GM23248 (cell line): ENCODE measurements at places on chromosomes 5 and 9. TPM values are rescaled to one million over a fixed set of nuclear protein-coding genes. Genes with fewer than 3 reads are reported as not detected.

The ZBED3 gene
- 0.54 and 0.63 TPM in 2 replicates for total RNA-seq

The BARHL1 gene
- total RNA-seq: not detected in 2 replicates

The HAND1 gene
- total RNA-seq: not detected in 2 replicates

The AMBP gene
- total RNA-seq: not detected in 2 replicates

The HRH2 gene
- not detected in 2 replicates for total RNA-seq

GRCh38 chr5:158677470-158677838 is 422.3 kb downstream of the EBF1 start:
- no peak for DNase-seq

- no peak for DNase-seq
Measured at GRCh38 chr9:14180093-14180959, 133.6 kb downstream of the NFIB start.

GRCh38 chr9:108478431-108479332 is 377.1 kb downstream of the ACTL7B start:
- DNase-seq: peak; percentile 90

DNA sequence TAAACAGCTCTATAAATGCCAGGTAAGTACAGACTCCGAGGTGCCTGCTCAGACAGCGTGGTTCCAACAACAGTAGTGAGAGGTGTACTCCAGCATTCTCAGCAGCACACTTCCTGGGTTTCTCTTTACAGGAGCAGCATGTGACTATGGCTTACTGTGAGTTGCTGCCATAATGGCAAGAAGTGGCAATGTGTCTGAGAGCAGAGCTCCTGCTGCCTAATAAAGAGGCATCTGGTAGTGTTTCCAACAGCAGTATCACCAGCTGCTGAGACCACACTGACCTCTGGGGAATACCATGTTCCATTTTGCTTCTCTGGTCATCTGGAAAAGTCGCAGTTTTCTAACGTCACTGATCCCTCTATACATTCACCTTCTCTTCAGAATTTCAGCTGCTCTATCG is 398.2 kb downstream of the SLCO4C1 start:
- DNase-seq: no peak

DNA sequence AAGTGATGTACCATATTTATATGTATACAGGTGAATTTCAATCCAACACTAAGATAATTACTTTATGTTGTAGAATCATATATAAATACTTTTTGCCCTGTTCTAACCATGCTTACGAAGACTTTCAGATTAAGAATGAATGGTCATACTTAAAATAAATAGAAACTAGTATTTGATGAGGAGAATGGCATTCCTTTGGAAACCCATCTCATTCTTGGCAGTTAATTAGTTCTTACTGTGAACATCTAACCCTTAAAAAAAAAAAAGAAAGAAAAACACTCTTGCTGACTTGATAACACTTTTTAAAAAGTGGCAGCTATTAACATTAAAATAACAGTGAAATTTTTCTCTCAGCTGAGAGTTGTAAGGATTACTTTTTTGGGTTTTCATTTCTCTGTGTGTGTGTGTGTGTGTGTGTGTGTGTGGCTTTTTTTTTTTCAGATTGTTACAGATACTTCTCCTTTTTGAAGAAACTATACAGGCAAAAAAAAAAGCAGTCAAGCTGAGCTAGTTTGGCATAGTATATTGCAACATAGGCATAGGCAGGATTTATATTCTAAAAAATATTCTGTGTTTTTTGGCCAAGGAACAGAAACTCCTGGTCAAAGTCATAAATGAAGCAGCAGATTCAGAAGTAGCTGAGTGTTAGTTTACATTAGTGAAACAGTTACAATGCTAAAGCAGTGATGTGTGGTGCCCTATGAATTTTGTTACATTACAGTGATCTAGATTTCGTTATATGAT is 163.5 kb downstream of the CD180 start:
- peak; percentile 61 for DNase-seq

DNA sequence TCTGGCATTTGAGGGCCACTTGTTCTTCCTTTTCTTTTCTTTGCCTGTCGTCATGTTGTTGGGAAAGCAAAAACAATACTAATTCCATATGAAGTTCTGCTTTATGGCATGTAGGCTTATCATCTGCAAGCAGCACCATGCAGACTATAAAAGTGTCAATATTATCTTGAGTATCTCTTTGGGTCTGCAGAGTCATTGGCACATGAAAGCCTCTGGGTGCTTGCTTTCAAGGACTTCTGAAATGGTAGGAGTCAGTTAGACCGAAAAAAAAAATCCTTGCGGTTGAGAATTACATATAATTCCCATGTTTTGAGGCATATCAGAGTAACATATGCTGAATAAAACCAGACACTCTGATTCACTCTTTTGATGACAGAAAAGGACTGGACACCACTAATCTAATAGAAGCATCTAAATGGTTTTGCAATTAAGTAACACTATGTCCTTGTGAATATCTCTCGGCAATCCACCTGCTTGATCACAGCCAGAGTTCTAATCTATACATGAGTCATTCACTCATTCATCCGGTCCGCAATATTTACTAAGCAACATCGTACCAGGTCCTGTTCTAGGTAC is 44.4 kb downstream of the GNAQ start:
- no peak for DNase-seq

DNA sequence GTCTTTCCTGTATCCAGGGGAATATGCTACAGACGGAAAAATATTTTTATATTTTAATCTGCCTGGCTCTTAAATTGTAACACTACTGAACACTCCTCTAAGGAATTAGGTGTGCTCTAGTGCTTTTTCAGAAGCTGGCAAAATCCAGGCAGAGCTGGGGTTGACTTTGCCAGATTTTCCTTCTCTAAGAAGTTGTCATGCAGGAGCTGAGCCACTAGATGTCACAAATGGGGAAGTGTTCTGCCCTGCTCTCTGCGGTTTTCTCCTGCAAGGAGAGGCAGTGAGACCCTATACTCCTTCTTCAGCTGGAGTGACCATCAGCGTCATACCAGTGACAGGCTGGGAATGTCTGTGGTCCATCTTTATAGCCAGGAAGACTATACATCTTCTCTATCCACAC is 112.5 kb downstream of the HAPLN1 start:
- DNase-seq: peak; percentile 66

DNA sequence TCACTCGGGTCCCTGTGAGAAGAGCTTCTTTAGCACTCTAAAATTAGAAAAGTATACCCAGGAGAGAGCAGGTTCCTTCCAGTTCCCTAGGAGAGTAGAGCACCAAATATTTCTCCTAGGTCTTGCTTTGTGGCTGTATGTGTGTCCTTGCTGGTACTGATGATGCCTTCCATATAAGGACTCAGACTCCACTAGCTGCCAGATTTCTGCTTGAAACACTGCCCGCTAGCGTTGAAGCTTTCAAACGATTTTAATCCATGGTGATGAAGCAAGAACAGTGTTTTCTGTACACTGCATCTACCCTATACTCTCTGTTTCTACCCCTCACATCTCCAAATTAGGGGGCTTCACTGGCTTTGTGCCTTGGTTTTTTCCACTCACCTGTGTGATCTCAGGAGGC is 2.4 kb upstream of the SMC2 start:
- peak; percentile 67 for DNase-seq
